ENCODE measurements at places on chromosomes 1 and 21.

- no peak for DNase-seq
Measured at GRCh38 chr1:112549590-112549989, 40.8 kb downstream of the WNT2B start.

GRCh38 chr1:169339773-169340172 is 27.8 kb downstream of the NME7 start:
- no peak for DNase-seq

DNA sequence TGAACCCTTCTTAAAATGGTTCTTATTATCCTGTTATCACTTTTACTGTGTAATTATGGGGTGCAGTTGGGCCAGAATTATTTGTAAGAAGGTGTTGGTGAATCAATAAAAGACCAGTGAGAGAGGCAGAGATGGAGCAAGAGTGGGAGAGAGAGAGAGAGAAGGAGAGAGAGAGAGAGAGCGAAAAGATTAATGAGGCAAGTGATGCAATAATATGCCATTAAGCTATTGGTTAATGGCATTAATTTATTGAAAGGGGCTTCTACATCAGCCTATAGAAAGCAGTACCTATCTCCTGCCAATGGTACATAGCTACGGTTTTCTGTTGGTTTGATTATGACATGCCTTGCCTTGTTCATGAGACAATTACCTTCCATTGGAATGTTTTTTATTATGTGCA is 388.7 kb downstream of the RPS6KC1 start:
- no peak for DNase-seq

GRCh38 chr1:36349241-36349671 is 25.8 kb upstream of the EVA1B start:
- no peak for DNase-seq

DNA sequence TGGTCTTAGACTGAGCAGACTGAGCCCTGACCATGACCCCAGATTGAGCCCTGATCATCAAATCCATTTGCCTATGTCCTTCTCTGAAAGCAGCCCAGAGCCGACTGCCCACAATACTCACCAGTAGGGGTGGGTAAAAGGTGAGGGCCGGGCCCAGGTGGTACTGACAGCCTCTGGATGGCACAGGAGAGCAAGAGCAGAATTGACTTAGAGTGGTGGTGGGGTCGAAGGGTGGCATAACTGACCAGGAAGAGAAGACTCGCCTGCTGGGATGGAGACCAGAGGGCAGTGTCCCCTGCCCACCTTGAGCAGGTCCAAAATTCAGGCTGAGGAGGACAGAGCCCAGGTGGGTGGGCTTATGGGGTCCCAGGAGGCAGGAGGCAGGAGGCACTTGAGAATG is 161.3 kb upstream of the POU3F1 start:
- DNase-seq: no peak

DNA sequence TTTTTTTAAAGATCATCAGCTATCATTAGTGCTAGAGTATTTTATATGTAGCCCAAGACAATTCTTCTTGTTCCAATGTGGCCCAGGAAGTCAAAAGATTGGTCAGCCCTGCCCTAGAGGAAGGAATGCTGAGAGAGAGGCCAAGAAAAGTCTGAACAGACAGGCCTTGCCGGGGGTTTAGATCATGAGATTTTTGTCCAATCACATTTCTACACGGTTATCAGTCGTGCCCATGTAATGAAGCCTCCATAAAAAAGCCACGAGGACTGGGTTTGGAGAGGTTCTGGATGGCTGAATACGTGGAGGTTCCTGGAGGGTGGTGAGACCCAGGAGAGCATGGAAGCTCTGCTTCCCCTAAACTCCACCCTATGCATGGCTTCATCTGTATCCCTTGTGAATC is 24.3 kb upstream of the ENO1 start:
- no peak for DNase-seq

DNA sequence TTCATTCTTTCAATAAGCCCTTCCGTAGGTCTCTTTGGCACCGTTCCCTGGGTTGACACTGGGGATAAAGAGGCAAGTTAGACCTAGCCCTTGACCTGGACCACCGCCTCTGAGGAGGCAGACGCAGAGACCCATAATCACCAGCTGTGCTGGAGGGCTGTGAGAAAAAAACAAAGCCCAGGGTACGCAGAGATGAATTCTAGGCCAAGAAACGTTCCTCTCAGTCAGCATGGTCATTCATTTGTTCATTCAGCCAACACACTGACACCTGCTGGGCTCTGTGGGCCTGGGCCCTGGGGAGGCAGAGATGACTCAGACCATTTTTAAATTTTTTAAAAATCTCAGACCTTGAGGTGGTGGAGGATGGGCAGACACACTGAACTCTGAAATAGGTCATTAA is 26.3 kb upstream of the TRABD2B start:
- no peak for DNase-seq

GRCh38 chr1:74681449-74681848 is 7.9 kb upstream of the ERICH3 start:
- no peak for DNase-seq

DNA sequence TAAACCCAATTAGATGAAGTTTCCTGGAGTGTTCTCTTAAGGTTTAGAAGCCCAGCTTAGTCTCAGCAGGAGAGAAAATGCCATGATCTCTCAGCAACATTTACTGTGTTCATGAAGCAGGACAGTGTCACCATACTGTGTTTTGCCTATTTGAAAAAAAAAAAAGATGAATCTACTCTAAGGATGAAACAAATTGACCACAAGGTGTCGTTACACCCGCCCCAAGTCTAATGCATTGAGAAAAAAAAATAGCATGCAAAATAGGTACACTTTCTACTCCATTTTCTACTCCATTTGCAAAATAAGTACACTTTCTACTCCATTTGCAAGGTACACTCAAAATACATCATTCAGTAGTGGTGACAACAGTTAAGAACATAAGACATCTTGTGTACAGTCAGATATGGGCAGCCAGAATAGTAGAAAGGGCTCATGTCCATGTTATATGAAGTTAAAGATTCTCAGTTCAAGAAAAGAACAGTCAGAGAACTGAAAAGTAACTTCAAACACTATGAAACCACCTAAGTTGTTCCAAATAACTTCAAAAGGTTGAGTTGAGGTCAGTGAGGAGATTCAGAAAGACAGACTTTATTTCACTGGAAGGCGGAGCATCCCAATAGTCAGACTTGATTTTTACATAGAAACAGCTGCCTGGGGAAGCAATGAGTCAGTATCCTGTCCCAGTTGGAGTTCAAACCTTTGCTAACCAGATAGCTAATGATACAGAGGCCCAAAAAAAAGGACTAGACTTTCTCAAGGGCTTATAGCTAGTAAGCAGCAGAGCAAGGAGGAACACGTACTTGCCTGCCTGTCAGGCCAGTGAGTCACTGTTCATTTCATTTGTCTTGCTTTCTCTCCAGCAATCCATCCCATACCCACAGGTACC is 13.3 kb downstream of the PLPPR5 start:
- DNase-seq: no peak

- DNase-seq: no peak
Measured at GRCh38 chr1:206635978-206636345, 626 bp downstream of the DYRK3 start.

GRCh38 chr1:31744165-31744888 is 19.8 kb downstream of the ADGRB2 start:
- no peak for DNase-seq

- no peak for DNase-seq
Measured at GRCh38 chr1:237141502-237141901, 99.5 kb downstream of the RYR2 start.

DNA sequence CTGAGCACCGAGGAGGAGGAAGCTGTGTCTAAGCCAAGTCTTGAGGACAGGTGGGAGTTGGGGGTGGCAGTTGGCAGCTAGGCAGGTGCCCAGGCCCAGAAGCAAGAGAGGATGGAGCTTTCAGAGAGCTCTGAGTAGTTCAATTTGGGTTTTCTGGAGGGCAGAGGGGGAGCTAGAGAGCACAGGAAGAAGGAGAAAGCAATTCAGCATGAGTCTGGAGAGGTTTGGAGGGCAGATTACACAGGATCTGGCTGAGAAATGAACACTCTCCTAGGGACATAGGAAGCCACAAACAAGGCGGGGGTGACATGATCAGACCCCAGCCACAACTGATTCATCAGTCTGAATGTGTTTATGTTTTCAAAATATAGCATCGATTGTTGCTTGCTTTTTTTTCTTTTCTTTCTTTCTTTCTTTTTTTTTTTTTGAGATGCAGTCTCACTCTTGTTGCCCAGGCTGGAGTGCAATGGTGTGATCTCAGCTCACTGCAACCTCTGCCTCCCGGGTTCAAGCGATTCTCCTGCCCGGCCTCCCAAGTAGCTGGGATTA is 23.8 kb downstream of the PTPRF start:
- peak; percentile 5 for DNase-seq

DNA sequence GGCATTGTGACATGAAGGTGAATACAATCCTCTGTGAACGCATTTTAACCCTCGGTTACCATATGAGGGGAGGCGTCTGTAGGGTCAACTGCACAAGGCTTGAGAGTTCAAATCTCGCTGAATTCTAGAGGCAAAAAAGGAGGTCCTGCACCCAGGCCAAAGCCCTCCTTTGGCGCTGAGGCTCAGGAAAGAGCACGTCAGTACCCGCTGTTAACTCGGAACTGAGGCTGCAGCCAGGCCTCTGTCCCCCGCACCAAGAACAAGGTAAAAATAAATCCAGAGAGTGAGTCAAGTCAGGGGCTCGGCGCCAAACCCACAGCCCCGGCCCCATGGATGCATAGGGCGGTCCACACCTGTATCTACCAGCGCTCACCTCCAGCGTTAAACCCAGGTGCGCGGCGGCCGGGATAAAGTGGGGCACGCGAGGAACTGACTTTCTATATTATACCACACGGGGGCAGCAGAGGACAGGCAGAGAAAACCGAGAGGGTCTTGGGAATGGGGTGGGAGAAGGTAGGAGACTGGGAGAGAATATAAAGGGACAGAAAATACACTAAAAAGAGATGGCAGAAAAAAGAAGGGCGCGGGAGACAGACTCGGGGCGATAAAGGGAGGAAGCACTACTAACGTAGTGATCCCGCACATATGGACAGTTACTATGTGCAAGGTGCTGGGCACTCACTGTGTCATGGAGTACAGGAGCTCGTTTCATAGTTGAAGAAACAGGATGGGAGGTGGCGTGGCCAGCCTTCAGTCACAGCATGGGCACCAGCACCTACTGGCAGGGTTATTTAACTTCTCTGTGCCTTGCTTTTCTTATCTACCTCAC is 54.9 kb downstream of the DMRTA2 start:
- DNase-seq: no peak

- no peak for DNase-seq
Measured at GRCh38 chr1:156151093-156151688, 2.2 kb upstream of the SEMA4A start.

DNA sequence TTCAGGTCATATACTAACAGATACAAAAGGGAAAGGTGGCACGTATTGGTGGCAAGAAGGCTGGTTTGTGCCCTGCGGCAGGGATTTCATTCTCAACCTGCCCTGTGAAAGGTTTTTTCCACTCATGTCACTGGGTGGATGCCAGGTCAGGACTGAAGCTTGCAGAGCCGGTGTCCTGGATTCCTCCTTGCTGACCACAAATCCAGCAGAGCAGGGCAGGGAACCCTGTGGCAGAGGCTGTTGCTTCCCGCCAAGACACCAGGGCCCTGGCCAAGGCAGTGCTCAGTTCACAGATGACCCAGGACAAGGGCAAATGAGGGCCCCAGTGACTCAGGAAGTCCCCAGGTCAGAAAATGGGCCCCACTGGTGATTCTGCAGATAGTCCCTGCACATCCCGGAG is 16.4 kb downstream of the BSND start:
- DNase-seq: no peak

DNA sequence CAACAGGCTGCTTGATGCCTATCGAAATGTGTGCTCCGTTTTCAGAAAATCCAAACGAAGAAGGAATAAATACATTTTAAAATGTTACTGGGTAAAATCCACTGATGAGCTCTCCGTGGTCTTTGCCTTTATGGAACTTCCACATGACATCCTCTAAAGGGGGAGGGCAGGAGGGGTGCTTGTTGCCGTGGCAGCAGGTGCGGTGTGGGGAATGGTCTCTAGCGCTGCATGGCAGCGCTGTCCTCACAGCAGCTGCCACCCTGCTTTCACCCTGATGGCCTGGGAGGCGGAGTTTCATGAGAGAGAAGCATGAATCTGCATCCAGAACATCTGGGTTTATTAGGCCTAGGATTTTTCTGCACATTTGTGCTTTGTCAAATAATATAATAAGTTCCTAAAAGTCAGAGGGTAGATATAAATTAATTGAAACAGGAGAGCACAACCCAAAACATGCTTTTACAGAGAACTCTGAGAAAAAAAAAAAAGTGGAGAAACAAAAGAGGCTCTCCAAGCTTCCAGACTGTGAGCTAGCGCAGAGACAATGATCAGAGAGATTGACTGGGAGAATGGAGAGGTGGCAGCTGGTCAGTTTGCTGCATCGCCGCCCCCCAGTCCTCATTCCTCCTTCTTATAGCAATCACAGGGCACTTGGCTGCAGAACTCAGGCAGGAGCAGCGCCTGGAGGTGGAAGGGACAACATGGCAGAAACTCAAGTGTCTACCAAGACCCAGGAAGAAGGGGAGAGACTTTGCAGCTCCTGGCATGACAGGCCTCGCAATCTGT is 228.6 kb downstream of the DSCAM start:
- no peak for DNase-seq

GRCh38 chr1:243559575-243560162 is 290.4 kb downstream of the AKT3 start:
- DNase-seq: no peak

- DNase-seq: no peak
Measured at GRCh38 chr1:241716915-241717656, 65.0 kb downstream of the WDR64 start.

- no peak for DNase-seq
Measured at GRCh38 chr1:86758570-86758969, 54.2 kb downstream of the SH3GLB1 start.

GRCh38 chr1:87986130-87986866 is 657.6 kb downstream of the LMO4 start:
- no peak for DNase-seq

GRCh38 chr1:222889440-222889839 is 74.6 kb downstream of the DISP1 start:
- DNase-seq: no peak

- DNase-seq: no peak
Measured at GRCh38 chr1:67482733-67483482, 52.7 kb upstream of the SERBP1 start.

DNA sequence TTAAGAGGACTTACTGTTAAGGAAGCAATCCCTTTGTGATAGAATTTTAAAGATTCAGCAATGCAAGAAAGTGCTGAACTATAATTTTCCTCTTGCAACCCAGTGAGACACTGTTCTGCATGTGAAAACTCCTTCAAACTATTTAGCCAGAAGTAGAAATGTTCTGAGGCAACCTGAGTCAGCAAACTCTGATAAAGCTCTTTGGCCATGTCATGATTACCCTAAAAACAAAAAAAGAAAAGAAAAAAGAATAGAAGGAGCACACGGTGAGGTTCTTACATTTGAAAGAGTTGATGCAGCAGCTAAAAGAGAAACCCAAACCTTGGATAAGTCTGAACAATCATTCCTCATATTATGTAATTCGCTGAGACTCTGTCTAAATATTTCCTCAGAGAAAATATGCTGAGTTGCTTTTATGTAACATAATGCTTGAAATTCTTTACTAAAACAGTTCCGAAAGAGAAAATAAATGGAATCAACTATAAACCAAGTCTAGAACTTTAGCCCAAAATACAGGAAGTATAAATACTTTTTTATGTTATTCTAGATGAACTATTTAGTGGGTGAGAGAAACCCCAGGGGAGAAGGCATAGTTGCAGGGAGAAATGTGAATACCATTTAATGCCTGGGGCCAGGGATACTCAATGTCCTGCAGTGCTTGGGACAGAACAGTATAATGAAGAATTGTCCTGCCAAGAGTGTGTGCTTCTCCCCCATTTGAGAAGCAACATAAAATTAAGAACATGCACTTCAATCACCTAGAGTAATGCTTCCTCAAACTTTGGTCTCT is 60.0 kb downstream of the INTS7 start:
- DNase-seq: no peak

Data from AML-193 (cell line).